ENCODE measurements at places on chromosomes 6 and 20.
A peak's percentile ranks its signal among the peaks of the same experiment; 100 is the strongest.

DNA sequence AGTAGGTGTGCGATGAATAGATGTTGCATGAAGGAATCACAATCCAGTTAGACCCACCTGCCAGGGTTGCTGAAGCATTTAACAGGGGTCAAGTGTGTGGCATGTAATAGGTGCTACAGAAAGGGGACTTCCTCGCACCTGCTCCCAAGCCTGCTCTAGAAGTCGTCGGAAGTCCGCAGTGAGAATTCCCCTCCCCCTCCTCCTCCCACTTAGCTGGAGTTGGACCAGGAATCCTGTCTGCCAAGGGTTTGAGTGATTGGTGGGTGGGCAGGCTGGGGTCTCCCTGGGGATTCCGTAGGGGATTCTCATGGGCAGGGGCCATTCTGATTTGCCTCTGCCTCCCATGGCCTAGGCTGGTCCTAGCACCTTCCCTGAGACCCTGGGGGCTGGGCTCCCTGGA is 10.3 kb downstream of the SCRT2 start:
- DNase-seq: no peak

- DNase-seq: no peak
Measured at GRCh38 chr6:53230775-53231467, 82.3 kb upstream of the GCM1 start.

GRCh38 chr6:14639983-14640599 is 522.5 kb downstream of the CD83 start:
- no peak for DNase-seq

DNA sequence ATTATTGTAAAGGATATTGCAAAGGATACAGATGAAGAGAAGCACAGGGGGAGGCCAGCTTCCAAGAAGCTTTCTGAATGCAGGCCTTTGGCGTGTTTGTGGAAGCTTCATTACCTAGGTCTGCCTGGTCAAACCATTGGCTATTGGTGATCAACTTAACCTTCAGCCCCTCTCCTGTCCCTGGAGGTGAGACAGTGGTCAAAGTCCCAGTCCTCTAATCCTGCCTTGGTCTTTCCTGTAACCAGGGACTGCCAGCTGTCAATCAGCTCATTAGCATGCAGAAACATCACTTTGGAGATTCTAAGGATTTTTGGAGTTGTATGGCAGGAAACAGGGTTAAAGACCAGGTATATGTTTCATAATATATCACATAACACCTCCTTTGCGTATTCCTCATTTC is 13.0 kb downstream of the RIN2 start:
- DNase-seq: no peak

DNA sequence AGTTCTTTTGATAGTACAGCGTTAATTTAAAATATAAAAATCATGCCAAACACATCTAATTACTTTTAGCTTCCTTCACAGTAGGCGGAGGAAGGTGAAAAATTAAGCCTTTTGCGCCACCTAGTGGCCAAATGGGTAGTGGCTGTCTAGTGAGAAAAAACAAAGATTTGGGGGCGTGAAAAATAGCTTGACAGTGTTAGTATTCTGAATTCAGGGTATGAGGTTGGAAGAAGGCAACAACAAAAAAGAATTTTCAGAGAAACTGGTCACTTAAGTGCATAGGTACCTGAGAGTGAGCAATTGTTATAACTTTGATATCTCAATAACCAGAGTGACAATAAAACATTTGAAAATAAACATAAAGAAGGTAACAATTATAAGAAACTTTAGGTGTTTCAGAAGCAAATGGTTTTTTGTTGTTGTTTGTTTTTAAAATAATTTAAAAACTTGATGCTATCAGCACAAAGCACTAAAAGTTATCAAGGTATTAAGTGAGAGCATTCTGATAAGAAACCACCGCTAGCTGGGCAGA is 14.3 kb downstream of the PSMB9 start:
- peak; percentile 85 for DNase-seq

- DNase-seq: no peak
Measured at GRCh38 chr6:169589293-169589692, 112.5 kb downstream of the WDR27 start.

GRCh38 chr6:18829272-18829870 is 442.2 kb downstream of the RNF144B start:
- no peak for DNase-seq

DNA sequence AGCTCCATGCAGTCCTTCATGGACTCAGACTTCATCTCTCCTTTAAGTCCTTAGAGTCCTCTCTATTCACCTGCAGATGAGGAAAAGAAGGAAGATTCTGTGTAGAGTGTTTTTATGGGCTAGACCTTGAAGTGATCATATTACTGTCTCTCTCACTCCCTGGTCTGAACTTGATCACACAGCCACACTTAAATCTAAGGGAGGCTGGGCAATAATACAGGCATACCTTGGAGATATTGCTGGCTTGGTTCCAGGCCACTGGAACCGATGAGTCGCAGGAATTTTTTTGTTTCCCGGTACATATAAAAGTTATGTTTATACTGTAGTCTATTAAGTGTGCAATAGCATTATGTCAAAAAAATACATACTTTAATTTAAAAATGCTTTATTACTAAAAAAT is 59.2 kb upstream of the FOXO3 start:
- DNase-seq: no peak

- no peak for DNase-seq
Measured at GRCh38 chr6:70398783-70399728, 14.3 kb upstream of the FAM135A start.

GRCh38 chr6:110327391-110327790 is 30.8 kb downstream of the METTL24 start:
- DNase-seq: no peak

GRCh38 chr6:72080260-72080941 is 194.1 kb downstream of the RIMS1 start:
- no peak for DNase-seq
